ENCODE measurements at places on chromosomes 5 and 9. TPM values are rescaled to one million over a fixed set of nuclear protein-coding genes. Genes with fewer than 3 reads are reported as not detected.

Gene FAM200C
- 4.9 TPM for total RNA-seq

Gene UBQLN1
- total RNA-seq = 92.8 TPM

- no peak for DNase-seq
- no peak overlapping the region for H3K4me3 ChIP-seq
- peaks cover 85% of the 10 kb centered on the region for H3K4me1 ChIP-seq
- no peaks in the 10 kb centered on the region for H3K27me3 ChIP-seq
Observed at GRCh38 chr9:70488098-70488792, 73.8 kb upstream of the KLF9 start.

Gene CCNI2
- total RNA-seq = 0.08 TPM

- peaks cover 16% of the 10 kb centered on the region for H3K4me1 ChIP-seq
- H3K36me3 ChIP-seq = peaks cover 23% of the 10 kb centered on the region
- DNase-seq = no peak
Observed at GRCh38 chr5:1875843-1876659, 6.7 kb downstream of the IRX4 start.

- no peak overlapping the region for H3K27ac ChIP-seq
- peaks cover 5% of the 10 kb centered on the region for H3K27me3 ChIP-seq
- H3K4me3 ChIP-seq = no peak overlapping the region
- no peaks in the 10 kb centered on the region for H3K4me1 ChIP-seq
Observed at GRCh38 chr5:79001471-79001870, 16.4 kb upstream of the ARSB start.

GRCh38 chr9:79215821-79216220 lies 355.9 kb upstream of the TLE4 start:
- H3K27ac ChIP-seq = no peak overlapping the region
- DNase-seq = no peak
- no peaks in the 10 kb centered on the region for H3K4me1 ChIP-seq
- H3K36me3 ChIP-seq = no peaks in the 10 kb centered on the region

GRCh38 chr5:181088289-181088688 lies 42.7 kb downstream of the OR2V1 start:
- peaks cover 38% of the 10 kb centered on the region for H3K27me3 ChIP-seq
- DNase-seq = no peak
- no peak overlapping the region for H3K27ac ChIP-seq
- H3K4me3 ChIP-seq = no peak overlapping the region
- H3K4me1 ChIP-seq = no peaks in the 10 kb centered on the region

DNA sequence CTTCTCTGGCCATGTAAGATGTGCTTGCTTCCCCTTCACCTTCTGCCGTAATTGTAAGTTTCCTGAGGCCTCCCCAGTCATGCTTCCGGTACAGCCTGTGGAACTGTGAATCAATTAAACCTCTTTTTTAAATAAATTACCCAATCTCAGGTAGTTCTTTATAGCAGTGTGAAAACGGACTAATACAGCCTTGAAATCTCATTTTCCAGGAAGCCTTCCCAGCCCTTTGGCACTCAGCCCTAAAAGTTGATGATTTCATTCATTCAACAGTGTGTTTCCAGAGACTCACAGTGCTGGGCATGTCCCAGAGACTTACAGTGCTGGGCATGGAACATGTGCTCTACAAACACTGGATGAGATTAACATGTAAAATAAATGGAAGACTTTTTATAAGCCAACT lies 135.8 kb downstream of the DCP2 start:
- H3K4me3 ChIP-seq = no peak overlapping the region
- DNase-seq = no peak
- no peaks in the 10 kb centered on the region for H3K27me3 ChIP-seq
- H3K36me3 ChIP-seq = peaks cover 22% of the 10 kb centered on the region

DNA sequence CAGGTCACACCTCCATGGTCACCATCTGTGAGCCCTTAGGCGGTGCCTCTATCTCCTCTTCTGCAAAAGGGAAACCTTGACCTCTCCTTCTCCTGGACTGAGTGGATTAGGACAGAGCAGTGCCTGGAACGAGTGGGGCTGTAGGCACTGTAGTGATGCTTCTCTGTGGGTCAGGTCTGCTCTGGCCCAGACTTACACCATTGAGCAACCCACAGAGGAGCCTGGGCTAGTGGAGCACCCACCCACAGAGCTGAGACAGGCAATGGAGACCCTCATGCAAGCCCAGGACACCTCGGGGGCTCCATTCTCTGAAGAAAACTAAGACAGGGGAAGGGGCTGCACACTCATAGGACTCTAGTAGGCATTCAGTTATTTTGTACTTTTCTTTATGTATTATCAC lies 400.6 kb downstream of the GADD45G start:
- no peak overlapping the region for H3K27ac ChIP-seq
- H3K4me1 ChIP-seq = peaks cover 36% of the 10 kb centered on the region
- no peak overlapping the region for H3K4me3 ChIP-seq
- H3K36me3 ChIP-seq = no peaks in the 10 kb centered on the region

GRCh38 chr5:158943057-158943456 lies 156.7 kb downstream of the EBF1 start:
- H3K27me3 ChIP-seq = no peaks in the 10 kb centered on the region
- DNase-seq = peak; percentile 44
- no peak overlapping the region for H3K27ac ChIP-seq
- H3K4me1 ChIP-seq = peaks cover 47% of the 10 kb centered on the region

- no peaks in the 10 kb centered on the region for H3K36me3 ChIP-seq
- H3K4me3 ChIP-seq = no peak overlapping the region
- peak; percentile 74 for DNase-seq
- H3K27me3 ChIP-seq = no peaks in the 10 kb centered on the region
- peaks cover 54% of the 10 kb centered on the region for H3K4me1 ChIP-seq
Observed at GRCh38 chr9:89871871-89872331, 267.1 kb downstream of the GADD45G start.

DNA sequence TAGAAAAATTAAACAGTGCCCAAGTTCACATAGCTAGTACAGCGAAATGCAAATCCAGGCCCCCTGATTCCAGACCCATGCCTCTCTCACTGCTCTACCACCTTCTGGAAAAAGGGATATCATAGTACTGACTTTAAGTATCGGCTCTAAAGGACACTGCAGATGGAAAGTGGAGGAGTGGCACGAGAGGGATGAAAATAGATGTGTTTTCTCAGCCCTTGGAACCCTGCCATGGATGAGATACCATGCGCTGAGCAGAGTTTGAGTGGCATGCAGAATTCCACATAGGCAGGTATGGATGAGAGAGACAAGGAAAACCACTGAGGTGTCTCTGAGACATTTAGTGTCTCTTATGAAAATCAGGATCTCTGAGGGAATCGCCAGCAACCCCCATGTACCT lies 18.8 kb downstream of the CKMT2 start:
- peak overlapping the region; percentile 63 for H3K27ac ChIP-seq
- H3K4me3 ChIP-seq = no peak overlapping the region
- DNase-seq = no peak
- H3K4me1 ChIP-seq = peaks cover 82% of the 10 kb centered on the region
- no peaks in the 10 kb centered on the region for H3K27me3 ChIP-seq

Gene ARHGEF28
- total RNA-seq = 2.1 TPM

Gene OLFML2A
- 41.1 TPM for total RNA-seq

DNA sequence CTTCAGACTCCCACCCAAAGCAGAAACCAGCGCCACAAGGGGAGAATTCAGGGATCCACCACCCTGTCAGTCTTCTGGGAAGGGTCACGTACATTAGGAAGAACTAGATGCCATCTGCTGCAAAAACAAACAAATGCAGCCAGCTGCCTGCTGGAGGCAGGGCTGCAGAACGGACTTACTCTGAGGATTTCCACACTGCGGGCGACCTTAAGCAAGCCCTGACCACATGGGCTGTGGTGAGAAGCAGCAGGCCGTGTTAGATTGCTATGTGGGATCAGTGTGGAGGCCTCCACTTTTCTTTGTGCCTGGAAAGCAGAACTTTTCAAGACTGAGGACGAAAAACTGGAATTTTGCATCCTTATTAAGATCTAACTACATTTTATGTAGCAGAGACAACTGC lies 13.4 kb upstream of the LTC4S start:
- H3K27ac ChIP-seq = no peak overlapping the region
- DNase-seq = no peak
- no peaks in the 10 kb centered on the region for H3K27me3 ChIP-seq

Gene RGS14
- total RNA-seq = 4.6 TPM

DNA sequence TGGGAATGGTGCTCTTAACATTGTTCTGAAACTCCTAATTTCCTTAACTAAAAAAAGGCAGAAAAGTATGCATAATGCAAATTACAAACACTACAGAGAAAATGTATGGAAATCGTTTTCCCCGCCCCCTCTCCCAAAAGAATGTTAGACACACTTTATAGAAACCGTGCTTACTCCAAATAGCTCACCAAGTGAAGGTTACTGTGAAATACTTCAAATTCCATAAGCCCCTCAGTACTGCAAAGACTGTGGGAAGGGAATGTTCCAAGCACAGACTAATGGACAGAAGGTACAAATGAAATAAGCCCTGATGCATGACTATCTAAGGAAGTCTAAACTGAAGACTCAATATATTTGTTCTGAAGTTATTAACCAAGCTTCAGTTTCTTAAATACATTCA lies 12.5 kb downstream of the MAPKAP1 start:
- H3K36me3 ChIP-seq = no peaks in the 10 kb centered on the region
- peaks cover 14% of the 10 kb centered on the region for H3K4me1 ChIP-seq
- no peaks in the 10 kb centered on the region for H3K27me3 ChIP-seq
- H3K4me3 ChIP-seq = no peak overlapping the region

- no peak overlapping the region for H3K27ac ChIP-seq
- DNase-seq = no peak
- H3K4me1 ChIP-seq = no peaks in the 10 kb centered on the region
- no peaks in the 10 kb centered on the region for H3K36me3 ChIP-seq
Observed at GRCh38 chr5:4295663-4296339, 700.2 kb downstream of the IRX1 start.
